Pancreas (tissue), 10 donors: ENCODE measurements at places on chromosomes 7 and 10.

DNA sequence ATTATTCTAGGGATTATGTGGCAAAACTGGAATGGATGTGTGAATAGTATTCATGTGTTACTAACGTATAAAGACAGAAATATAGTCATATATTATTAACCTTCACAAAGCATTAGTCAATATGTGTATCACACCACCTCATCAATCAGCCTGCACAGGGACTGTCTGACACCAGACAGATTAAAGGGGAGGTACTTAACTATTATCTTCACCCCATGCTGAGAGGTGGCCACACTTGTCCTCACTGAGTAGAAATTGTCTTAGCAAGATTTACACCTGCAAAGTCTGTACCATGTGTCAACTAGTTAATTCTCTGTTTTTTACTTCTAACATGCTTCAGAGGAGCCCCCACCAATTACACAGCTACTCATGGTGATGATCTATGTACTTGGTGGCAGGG, 146.3 kb upstream of the LRGUK start:
- no peak for DNase-seq

- DNase-seq = no peak
Measured at GRCh38 chr10:114634609-114634979, 23.5 kb downstream of the ABLIM1 start.

DNA sequence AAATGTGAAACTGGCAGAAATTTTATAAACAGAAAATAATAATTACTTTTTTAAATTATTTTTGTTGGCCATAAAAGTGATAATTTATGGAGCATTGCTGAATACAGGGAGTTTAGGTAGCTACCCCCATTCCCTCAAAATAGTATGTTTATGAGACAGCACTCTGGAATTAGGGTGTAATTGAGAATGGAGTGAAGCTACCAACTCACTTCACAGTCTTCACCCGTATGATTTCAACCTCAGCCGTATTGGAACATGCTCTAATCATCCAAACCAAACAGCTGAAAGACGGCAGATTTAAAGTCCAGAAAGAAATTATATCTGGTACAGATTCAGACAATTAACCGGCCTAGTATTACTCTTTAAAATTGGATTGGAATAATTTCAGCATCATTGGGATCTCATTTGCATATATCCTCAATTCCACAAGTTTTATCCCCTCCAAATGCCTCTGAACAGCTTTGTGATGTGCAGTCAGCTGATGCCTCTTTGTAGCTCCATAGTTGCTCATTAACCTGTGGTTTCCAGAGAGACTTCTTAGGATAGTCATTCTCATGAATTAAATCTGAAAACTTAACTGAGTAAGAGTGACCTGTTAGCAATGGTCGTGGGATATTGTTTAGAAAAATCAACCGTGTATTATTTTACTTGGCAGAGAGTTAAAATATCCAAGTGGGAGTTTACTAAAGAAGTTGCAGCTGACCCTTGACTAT, 59.1 kb upstream of the GJD4 start:
- DNase-seq = no peak

DNA sequence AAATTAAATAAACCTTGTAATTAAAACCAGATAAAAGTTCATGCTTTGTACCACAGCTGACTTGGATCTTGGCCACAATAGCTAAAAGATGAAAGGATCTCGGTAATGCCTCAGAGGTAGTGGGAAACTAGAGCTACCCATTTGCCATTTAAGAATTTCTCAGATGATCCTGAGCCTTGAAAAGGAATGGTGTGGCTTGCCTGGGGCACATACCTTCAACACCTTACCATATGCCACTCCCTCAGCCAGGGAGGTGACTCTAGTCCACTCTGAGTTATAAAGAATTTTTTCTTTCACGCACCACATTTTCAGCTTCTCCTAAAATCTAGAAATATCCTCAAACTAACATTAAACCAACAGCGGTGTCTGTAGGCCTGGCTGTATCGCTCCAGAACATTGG, 516.3 kb upstream of the TEX47 start:
- no peak for DNase-seq

DNA sequence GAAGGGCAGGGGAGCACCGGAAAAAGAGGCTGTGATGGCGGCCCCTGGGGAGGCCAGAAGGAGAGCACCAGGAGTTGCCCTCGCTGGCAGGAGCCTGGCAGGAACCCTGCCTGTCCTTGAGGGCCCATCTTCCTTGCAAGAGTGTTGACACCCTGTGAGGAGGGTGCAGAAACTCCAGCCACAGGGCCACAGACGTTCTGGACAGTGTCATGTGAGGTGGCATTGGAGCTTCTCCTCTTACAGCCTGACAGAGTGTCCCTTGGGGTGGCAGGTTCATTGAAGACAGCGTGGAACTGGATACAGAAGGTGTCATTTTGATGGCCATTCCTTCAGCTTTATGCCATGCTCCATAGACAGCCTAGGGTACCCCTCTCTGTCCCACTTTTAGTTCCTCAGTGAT, 54.2 kb downstream of the RBM20 start:
- no peak for DNase-seq

GRCh38 chr7:932651-932975, 21.9 kb downstream of the ADAP1 start:
- no peak for DNase-seq

GRCh38 chr7:141157138-141157765, 83.4 kb downstream of the TMEM178B start:
- DNase-seq = no peak

DNA sequence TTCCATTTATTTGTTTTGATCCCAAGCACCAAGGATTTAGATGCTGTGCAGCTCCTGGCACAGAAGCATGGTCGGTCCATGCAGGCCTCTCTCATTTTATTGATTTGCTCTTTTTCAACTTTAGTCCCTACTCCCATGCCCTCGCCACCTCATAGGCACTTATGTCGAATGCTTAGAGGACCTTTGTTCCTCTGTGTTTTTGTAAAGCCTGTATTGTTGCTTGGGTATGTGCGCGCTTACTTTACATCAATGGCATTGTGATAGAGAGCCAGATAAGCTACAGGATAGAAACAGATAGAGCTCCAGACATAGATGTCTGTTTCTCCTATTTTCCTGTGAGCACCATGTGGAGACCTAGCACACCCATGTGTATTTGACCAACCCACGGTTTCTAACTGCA, 225.0 kb downstream of the PAXIP1 start:
- no peak for DNase-seq

GRCh38 chr7:88299126-88299525, 7.6 kb downstream of the STEAP4 start:
- DNase-seq = no peak

- no peak for DNase-seq
Measured at GRCh38 chr10:22308390-22308789, 7.8 kb upstream of the COMMD3 start.

- DNase-seq = no peak
Measured at GRCh38 chr7:41188163-41189130, 514.4 kb downstream of the INHBA start.

DNA sequence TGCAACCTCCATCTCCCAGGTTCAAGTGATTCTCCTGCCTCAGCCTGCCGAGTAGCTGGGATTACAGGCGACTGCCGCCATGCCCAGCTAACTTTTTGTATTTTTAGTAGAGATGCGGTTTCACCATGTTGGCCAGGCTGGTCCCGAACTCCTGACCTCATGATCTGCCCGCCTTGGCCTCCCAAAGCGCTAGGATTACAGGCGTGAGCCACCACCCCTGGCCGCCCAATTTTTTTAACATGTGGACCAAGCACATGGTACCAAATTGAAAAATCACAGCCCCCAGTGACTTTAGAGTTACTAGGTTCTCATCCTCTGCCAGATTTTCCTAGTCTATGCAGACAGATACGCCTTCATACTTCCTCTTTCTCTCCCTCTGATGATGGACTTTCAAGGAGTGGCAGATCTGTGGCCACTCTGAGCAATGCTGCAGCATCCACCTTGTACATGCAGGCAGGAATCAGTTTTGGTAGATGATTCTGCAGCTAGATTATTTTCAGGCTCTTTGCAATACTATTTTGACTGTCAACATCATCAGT, 34.0 kb upstream of the EZH2 start:
- DNase-seq = no peak

GRCh38 chr7:94040254-94040653, 36.1 kb upstream of the BET1 start:
- DNase-seq = no peak

DNA sequence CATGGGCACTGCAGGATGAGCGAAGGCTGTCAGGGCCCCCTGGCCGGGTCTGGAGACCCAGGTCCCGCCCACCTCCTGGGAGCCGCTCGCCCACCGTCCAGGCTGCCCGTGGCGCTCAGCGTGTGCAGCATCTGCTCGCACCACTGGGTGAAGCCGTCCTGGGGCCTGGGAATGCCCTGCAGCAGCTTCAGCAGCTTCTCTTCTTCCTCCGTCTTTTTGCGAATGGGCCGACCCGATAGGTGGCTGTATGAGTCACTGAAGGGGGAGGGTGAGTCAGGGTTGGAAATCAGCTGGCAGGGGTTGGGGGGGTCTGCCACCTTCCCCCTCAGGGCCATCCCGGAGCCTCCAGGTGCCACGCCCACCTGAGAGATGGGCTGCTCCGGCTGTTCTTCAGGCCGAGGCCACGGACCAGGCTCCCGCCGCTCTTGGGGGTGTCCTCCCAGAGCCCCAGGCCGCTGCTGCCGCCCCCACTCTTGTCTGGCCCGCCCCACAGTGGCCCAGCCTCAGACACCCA, 8.7 kb downstream of the GNB2 start:
- peak; percentile 17 for DNase-seq

- DNase-seq = no peak
Measured at GRCh38 chr10:86632009-86632800, 22.1 kb upstream of the OPN4 start.

DNA sequence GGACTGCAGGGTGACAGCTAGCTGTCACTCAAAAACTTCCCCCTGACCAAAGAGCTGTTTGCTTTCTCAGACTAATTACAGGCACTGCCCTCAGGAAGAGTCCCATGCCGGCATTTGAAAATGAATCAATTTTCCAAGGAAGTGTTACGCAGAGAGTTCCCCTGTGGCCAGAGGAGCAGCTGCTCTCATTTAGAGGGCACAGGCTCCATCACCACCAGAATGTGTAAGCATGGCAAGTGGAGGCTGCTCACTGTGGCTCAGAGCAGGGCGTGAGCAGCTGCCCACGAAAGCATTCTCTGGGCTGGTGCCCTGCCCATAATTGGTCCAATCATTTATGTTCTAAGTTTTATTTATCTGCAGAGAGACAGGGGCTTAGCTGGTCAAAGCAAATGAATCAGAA, 202.2 kb downstream of the RAMP3 start:
- DNase-seq = no peak

- no peak for DNase-seq
Measured at GRCh38 chr7:69625798-69626197, 27.5 kb downstream of the AUTS2 start.

DNA sequence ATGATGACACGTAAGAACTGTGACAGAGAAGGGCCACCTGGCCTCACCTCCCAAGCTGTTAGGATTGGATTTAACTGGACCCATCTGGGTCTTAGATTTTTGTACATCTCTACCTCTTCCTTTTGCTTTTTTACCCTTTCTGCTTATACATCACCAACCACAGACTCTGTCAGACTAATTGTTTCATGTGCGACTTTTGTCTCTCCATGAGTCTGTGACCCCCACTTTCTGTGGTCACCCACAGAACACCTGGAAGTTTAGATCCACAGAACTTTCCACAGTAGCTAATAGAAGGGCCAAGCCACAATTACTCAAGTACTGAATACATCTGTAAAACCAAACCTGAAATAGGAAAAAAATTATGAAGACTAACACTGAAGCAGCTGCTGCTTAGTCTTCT, 23.1 kb downstream of the SEC31B start:
- DNase-seq = no peak

DNA sequence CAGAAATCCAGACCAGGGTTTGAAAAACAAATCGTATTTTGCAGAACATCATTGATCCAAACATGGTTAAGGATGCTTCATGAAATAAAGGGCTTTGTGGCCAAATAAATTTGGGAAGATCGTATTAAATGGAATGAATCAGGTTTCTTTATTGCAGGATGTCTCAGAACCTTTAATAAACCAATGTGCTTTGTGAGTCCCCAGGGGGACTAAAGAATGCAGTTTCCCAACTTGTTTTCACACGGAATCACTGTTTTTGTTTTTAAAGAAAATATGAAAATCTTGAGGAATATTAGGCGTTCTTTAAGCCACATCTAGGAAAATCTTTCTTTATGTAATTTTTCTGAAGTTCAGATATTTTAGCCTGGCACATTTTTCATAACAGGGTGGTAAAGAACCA, 16.8 kb upstream of the CCDC172 start:
- no peak for DNase-seq

DNA sequence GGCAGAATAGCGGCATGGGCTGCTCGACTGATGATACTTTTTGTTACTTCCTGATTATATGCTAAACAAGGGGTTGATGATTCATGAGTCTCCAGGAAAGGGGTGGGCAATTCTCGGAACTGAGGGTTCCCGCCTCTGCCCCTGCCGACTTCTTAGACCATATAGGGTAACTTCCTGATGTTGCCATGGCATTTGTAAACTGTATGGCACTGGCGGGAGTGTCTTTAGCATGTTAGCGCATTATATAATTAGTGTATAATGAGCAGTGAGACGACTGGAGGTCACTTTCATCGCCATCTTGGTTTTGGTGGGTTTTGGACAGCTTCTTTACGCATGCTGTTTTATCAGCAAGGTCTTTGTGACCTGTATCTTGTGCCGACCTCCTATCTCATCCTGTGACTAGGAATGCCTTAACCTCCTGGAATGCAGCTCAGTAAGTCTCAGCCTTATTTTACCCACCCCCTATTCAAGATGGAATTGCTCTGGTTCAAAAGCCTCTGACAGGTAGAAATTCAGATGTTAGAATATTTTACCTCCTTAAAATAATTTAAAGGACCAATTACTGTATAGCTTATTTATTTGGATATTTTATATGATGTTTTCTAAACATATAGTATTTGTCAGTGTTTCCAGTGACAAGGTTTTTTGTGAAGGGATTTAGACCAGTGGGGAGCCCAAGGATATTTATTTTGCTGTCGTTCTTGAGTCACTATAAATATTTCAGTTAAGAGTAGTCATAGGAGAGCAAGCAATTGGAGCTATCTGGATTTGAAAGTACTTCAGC, 90.1 kb upstream of the PIK3CG start:
- no peak for DNase-seq

DNA sequence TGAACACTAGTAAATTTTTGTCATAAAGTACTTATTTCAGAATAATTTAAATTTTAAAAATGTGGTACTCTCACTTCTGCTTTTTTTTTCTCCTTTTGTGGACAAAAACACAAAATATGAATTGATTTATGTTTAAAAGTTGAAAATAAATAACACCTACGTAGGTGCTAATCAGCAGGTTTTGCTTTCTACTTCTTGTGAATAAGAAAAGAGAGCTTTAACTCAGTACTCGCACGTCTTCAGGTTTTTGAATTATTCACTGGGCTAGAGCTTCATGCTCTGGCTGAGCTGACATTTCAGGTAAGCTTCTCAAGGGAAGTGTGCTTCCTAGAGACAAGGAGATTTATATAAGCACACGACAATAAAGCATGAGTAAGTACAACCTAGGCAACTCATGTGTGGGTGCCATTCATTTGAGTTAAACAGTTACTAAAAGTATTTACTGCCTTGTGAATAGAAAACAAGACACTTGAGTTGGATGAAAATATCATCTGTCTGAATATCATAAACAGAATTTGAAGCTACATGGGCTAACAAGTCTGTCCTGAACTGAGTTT, 190.0 kb upstream of the POT1 start:
- no peak for DNase-seq
